Head of caudate nucleus (tissue), 42 donors: ENCODE measurements at places on chromosomes 11 and 22.

- DNase-seq = peak; percentile 92
Observed at GRCh38 chr11:111911563-111912401, at the start of gene CRYAB. Gene CRYAB (minus strand): TSS chr11:111911770. CDS start chr11:111911724, 46 bp downstream.

- DNase-seq = no peak
Observed at GRCh38 chr11:121095561-121095960, 5.5 kb upstream of the TECTA start.

GRCh38 chr11:13602844-13603243, 65.6 kb upstream of the FAR1 start:
- no peak for DNase-seq

DNA sequence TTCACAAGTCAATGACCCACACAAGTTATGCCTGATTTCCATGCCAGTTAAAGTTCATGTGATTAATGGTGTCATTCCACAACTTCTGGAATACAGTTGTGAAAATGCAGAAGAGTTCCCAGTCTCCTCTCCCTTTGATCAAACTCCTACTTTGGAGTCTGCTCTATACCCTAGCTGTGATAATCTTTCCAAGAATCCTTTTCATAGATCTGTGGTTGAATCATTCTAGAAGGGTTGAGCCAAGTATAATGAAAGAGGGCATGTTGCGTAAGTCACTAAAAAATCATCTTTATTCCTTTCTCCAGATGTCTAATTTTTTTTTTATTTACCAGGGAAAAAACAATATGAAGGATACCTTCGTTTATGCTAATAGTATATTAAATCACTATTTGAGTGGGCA, 89.7 kb upstream of the CARD18 start:
- no peak for DNase-seq

GRCh38 chr11:69202511-69203221, 46.9 kb downstream of the SMIM38 start:
- DNase-seq = no peak

GRCh38 chr22:31726692-31727091, 23.2 kb downstream of the PRR14L start:
- DNase-seq = no peak

DNA sequence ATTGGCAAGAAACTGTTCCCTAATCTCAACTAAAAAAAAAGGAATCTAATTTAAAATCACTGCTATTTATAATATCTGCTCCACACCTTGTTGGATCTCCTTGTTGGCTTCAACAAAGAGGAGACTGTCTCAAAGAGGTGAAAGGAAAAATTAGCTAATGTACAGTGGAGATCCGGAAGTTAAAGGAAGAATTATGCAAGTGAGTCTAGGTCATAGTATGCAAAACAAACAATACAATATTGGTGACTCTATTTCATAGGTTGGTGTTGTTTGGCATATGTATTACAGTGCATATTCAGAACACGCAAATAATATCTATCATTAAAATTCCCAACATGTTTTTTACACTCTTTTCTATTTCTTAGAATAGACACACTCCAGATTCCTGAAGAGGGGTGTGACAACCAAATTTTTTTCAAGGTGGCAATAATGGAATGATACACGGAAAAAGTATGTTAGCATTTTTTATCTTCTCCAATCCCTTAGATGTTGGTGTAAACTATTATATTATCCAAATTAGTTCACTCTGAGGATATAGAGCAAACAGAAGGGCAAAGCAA, 685.3 kb downstream of the KCNA4 start:
- no peak for DNase-seq

GRCh38 chr11:2377511-2378443, 667 bp downstream of the CD81 start:
- DNase-seq = peak; percentile 85

GRCh38 chr11:35617316-35617686, 959 bp upstream of the FJX1 start:
- DNase-seq = no peak

GRCh38 chr22:44693756-44694155, 8.2 kb upstream of the PRR5 start:
- DNase-seq = no peak

DNA sequence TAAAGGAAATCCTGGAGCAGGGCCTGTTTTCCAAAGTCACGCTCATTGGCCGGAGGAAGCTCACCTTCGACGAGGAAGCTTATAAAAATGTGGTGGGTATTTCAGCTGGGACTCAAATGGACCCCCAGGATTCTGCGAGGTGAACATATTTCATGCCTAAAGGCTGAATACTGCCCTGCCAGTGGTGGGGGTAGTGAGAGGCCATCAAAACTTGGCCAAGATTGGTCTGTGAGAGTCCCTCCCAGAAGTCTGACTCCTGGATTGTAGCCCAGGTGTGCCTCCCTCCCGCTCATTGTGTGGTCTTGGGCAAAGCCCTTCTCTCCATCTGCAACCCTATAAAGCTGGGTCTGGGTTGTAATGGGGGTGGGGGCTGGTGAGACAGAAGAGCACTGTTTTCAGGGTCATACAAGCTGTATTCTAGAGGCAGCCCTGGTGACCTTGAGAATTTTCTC, 853 bp downstream of the HTATIP2 start:
- no peak for DNase-seq

- DNase-seq = peak; percentile 8
Observed at GRCh38 chr22:19704355-19705015, 9.8 kb upstream of the SEPTIN5 start.

DNA sequence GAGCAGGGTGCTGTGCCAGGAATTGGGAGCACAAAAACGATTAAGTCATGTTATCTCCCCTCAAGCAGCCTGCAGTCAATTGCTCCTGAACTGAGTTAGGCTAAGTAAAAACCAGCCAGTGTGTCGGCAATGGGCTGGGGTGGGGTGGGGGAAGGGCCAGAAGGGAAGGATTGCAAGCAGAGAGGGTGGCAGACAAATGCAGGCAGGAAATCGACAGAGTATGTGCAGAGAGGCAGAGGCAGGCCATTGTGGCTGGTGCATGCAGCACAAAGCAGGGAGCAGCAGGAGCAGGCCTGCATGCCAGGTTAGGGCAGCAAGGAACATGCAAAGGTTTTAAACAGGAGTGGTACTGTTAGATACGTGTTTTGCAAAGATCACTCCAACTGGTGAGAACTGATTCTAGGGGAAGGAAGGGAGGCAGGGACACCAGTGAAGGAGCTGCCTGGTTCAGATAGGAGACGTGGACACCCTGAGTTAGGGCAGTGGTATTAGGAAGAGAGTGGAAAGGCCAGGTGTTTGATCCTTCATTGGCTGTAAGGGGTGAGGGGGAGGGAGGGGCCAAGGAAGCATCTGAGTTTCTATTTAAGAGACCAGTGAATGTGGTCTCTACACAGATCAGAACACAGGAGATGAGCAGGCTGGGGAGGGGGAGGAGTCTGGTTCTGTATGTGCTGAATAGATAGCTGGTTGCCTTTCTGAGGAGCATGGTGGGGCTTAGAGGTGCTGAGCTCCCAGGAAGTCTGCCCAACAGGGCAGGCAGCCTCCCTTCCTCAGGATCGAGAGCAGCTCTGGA, 70.8 kb upstream of the PHOX2A start:
- no peak for DNase-seq

DNA sequence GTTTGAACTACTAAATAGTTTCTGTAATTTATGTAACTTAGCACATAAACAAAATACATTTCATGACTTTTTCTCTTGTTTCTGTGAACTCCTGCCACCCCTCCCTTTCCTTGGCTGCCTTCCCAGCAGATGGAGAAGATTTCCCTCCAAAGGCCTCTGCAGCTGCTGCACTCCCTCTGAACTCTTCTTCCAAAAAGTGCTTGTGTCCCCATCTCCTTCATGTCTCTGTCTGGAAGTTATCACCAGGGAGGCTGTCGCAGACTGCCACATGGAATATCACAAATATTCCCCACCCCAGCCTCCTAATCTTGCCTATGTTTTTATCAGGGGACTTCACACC, 1068.3 kb downstream of the OPCML start:
- no peak for DNase-seq

GRCh38 chr11:130456286-130456685, 7.8 kb downstream of the ADAMTS15 start:
- DNase-seq = no peak

- DNase-seq = no peak
Observed at GRCh38 chr11:43879789-43880639, 617 bp upstream of the ALKBH3 start.

- DNase-seq = no peak
Observed at GRCh38 chr22:45740236-45740635, 68.6 kb downstream of the ATXN10 start.

GRCh38 chr11:75461151-75461550, 28.1 kb upstream of the KLHL35 start:
- DNase-seq = no peak

DNA sequence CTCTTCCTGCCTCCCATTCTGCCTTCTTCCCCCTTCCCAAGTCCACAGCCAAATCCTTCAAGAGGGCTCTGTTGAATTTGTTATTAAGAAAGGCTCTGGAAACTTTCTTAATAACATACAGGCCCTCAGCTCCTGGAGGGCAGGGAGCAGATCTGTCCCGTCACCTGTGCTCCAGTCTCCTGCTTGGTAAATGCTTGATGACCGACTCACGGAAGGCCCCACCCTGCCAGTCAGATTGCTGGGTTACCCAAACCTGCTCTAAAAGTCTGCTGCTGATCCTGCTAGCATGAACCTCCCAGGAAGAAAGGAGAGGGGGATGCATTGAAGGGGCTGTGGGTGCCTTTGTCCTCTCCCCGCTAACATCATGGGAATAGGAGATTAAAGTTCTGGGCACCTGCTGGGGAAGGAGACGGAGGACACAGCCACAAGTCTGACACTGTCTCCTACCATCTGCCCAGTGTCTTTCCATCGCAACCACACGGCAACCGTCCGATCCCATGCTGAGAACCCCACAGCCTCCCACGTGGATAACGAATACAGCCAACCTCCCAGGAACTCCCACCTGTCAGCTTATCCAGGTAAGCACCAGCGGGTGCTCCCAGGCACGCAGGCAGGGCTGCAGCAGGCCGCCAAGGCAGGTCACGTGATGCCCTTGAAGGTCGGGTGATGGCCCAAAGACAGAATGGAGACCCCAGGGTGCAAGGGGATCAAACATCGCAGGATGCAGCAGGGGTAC, 22.5 kb downstream of the CD5 start:
- no peak for DNase-seq

DNA sequence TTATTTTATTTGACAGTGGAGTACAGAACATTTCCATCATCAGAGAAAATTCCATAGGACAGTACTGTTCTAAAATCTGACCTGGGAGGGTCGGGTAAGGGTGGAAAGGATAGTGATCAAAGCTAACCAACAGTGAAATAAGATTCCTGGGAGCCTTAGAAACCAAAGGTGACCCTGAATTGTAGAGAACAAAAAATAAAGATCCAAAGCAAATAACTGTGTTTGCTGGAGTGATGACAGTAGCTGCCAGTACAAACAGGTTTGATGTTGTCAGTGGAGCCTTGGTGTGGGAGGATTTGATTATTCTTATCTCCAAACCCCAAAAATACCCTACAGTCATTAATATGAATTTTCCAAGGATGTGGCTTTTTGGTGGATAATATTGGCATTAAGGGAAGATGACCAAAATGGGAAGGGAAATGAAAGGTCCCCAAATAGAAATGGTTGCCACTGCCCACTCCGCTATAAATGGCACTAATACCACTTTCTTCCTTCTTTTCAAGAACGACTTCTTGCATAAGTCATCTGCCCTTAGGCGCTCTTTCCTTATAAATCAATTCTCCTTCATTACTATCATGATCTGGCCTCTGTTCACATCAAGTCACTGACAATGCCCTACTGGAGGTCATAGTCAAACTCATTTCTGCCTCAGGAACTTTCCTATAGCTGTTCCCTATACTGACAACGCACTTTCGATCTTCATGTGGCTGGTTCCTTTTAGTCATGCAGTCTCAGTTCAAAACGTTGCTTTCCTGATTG, 44.4 kb downstream of the EHF start:
- DNase-seq = no peak

DNA sequence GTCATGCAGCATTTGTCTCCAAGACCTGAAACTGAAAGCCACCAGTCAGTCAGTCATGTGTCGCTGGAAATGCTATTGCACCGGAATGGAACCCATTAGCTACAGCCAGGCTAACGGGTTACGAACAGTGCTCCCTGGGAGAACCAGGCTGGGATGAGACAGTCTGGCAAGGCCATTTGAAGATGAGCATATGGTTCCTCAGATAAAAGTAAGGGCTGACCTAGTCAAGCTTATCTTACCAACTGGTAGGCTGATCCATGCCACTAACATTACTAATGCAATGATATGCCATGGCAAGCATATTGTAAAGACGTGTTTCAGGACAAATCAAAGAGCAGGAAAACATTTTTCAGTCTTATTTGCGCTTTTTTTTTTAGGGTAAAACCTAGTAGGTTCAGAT, 28.4 kb downstream of the NAP1L4 start:
- no peak for DNase-seq

DNA sequence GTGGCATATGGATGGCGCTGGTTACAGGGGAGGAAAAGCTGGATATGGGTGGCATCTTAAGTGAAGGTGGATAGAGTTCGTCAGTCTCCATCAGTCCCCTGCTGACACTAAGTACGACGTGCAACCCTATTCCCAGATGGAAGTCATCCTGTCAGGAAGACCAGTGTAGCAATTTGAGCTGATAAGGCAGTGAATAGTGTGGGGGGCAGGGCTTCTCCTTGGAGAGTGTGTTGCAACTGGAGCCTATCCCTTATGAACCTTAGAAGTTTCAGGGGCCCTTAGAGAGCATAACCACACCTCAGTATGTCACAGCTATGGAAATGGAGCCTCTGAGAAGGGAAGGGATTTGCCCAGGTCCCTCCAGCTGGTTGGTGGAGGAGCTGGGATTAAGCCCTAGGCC, 36.1 kb upstream of the ANKK1 start:
- no peak for DNase-seq

- no peak for DNase-seq
Observed at GRCh38 chr22:35092406-35092805, 26.4 kb downstream of the ISX start.

DNA sequence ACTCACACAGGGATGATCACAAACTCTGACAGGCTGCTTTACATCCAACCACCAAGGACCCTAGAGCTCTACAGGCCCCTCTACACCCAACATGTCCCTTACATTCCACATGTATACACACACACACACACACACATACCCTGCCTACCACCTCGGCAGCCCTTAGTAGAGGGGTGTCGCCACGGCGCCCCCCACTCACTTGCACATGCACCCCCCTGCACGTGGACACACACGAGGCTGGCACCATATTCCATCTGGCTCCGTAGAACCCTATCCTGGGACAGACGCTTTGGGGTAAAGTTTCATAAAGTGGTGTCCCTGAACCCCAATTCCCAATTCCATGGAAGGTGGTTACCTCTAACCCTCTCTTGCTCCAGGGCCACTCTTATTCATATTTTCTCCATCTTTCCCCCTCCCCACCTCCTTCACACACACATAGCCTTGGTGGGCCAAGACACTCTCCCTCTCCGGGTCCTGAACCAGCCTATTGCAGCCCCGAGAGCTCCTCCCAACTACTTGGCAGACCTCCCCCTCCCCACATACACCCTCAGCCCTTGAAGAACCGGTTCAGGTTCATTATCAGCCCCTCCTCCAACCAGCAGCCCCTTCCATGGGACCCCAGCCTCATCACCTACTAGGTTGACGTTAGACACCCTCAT, 809 bp downstream of the PDE2A start:
- no peak for DNase-seq

DNA sequence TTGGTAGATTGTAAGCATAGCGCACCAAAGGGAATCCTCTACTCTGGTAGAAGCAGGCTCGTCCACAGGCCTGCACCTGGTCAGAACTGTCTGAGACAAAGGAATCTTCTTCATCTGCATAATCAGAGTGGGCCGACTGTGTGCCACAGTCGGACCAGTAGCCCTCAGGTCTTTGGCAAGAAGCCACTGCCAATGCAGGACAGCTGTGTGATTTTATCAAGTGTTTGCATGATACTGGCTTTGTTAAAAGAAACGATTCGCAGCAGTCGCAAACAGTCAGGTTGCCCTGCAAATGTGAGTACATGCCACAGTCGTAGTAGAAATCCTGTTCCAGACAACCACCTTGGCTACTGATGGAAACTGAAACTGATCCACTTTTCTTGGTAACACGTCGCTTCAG, 4.9 kb upstream of the CCDC34 start:
- DNase-seq = no peak
